Stimulated activated CD8-positive, alpha-beta memory T cell treated with anti-CD3 and anti-CD28 coated beads, Interleukin-2, amount 100 ng/mL, for 1 hour (primary cell): ENCODE measurements at places on chromosomes 1 and 21.

DNA sequence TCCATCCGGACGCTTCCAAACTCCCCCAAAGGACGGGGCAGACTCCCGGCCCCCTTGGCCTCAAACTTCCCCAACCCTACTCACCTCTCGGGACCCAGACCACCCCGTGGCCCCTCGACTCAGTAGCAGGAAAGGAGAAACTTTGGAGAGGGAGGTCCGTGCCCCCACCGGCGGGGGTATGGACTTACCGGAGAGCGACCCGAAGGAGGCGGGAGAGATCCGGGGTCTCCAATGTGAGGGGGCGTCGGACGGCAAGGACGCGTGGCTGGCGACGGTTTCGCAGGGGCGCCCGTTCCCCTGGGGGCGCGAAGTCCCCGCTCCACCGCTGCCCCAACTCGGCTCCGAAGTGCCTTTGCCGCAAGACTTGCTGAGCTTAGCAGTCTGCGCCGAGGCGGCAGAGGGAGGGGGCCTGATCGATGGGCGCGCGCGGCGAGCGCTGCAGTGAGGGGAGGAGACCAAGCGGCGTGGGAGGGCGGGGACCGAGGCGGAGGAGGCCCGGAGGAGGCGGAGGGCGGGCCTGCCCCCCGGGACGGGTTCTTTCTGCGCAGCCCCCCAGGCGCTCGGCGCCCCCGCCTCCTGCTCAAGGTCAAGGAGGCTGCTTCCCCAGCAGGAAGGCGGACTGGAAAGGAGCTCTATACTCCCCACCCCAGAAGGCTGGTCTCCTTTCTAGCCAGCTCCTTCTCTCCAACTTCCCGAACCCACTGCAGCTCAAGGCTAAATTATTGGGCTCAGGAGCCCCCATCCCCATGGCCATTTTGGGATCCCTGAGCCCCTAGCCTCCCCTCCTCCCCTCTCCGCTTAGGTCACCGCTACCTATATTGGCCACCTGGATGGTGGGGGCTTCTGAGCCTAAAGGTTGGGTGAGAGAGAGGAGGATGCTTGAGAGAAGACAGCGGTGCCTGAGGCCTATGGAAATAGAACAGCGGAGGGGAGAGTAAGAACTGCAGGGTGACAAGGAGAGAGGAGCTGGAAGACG, at the start of gene SYT2:
SYT2 (minus strand) TSS at position 385 of the 976 bp plus-strand sequence. CDS start 104,682 bp downstream, outside the sequence.
- no peak for DNase-seq

DNA sequence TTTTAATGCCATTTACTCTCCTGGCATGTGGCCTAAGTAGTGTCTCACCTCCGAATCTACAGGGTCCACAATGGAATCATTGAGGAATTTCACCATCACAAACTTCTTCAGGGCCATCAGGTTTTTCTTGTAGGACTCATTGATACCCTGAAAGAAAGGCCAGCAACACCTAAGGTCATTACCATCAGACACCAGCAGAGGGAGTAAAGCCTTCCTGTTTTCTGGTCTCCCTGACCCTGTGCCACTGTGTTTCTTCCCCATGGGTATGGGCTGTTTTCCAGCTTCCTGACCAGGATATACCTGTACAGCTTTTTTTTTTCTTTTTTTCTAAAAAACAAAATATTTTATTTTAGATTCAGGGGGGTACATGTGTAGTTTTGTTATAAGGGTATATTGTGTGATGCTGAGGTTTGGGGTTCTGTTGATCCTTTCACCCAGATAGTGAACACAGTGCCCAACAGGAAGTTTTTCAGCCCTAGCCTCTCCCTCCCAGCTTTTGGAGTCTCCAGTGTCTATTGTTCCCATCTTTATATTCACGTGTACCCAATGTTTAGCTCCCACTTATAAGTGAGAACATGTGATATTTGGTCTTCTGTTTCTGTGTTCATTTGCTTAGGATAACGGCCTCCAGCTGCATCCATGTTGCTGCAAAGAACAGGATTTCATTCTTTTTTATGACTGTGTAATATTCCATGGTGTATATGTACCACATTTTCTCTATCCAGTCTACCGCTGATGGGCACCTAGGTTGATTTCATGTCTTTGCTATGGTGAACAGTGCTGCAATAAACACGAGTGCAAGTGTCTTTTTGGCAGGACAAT, 18.3 kb downstream of the PPT1 start:
- peak; percentile 16 for DNase-seq

GRCh38 chr1:27634177-27634984, 604 bp downstream of the FGR start:
- peak; percentile 24 for DNase-seq

GRCh38 chr1:43779266-43779665, 71.9 kb downstream of the ST3GAL3 start:
- DNase-seq: no peak

DNA sequence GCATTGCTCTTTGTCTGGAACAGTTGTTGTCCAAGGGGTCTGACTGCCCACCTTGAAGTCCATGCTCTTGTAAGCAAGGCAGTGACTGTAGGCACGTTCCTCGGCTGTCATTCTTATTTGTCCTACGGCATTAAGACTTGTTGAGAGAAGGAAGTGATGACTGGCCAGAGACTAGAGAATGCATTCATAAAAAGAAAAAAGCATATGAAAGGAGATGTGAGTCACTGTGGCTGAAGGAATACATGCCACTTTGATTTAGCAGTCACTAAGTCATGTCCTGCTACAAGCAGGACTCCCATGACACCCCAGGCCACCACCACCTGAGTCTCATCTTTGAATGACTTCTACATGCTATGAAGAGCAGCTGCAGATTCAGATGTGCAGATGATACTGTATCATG, 50.5 kb downstream of the CNN3 start:
- no peak for DNase-seq

- no peak for DNase-seq
Measured at GRCh38 chr21:29256126-29256910, 42.4 kb upstream of the BACH1 start.

DNA sequence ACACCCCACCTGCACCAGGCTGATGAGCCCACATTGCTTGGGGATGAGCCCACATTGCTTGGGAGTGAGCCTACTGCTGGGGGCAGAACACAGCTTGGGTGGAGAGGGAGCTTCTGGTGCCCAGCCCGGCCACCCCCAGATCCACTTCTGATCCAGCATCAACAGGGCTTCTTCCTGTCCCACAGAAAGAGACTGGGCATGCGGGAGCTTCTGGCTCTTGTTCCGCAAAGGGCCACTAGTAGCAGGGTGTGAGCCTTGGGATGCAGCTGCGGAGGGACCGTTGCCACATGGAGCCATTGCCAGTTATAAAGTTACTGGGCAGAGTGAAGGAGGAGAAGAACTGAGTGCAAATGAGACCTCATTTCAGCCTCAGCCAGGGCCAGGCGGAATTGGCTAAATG, 36.3 kb downstream of the PKP1 start:
- no peak for DNase-seq

DNA sequence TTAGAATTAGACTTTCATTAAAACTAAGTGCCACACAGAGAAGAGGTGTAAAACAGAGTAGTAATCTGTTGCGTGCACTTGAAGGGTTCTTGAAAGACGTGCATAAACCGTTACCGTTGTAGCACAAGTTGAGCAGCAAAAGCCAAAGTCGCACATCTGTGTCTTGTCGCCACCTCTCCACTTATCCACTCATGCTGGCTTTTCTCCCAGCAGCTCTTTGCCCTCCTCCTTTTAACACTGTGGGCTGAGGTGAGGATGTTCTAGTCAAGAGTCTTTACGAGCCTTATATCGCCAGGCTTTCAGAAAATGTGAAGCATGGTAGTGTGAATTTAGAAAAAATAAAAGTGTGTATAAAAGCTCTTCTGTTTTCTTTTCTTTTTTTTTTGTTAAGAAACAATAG, 48.0 kb downstream of the NR5A2 start:
- DNase-seq: no peak

DNA sequence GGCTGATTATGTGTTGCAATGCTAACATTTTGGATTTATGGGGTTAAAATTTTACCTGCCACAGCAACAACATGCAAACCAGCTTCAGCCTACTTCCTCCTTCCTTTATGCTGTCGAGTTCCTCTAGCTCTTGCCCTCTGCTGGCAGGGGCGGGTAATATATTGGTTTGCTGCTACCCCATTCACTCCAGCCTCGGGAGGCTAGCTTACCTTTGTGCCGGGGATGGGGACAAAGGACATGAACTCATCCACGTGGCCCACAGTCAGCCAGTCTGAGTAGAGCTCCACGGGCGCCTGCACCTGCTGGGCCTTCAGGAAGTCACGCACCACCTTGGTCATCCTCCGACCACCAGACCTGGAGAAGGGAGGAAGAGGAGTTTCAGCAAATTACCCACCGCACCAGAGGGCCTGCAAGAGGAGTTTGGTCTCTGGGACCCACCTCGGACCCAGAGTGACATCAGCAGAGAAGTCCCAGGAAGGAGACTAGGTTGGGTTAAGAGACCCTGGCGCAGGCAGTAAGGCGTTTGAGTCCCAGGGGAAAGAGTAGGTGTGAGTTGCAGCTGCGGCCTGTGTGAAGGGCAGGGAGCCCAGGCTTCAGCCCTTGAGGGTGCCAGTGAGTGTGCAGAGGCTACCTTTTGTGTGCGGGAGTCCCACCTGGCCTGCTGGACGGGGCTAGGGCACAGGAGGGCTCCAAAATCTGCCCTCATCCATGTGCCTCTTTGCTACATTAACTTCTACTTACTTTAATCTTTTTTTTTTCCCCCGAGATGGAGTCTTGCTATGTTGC, 21.8 kb upstream of the SDHB start:
- DNase-seq: no peak

- no peak for DNase-seq
Measured at GRCh38 chr1:182601416-182601786, 2.8 kb downstream of the RGS16 start.

- no peak for DNase-seq
Measured at GRCh38 chr1:19678493-19678892, 13.8 kb downstream of the HTR6 start.

- no peak for DNase-seq
Measured at GRCh38 chr1:245288796-245289195, 134.0 kb downstream of the KIF26B start.

- no peak for DNase-seq
Measured at GRCh38 chr1:46133781-46134350, 1.4 kb upstream of the PIK3R3 start.

DNA sequence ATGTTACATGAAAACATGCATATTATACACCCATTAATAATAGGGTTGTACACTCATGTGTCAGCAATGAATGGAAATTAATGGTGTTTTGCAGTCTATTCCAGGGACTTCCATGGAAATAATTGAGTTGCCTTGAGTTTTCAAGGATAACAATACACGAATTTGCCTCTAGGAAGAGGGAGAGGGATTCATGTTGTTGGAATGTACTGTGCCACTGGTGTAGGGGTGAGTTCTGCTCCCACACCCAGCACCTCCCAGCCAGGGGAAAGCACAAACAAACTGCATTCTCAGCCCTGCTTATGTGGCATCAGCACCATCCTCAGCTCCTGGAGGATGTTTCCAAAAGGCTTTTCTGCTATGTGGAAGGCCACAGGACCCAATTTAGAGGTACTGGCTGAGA, 57.8 kb downstream of the BCAR3 start:
- DNase-seq: no peak

DNA sequence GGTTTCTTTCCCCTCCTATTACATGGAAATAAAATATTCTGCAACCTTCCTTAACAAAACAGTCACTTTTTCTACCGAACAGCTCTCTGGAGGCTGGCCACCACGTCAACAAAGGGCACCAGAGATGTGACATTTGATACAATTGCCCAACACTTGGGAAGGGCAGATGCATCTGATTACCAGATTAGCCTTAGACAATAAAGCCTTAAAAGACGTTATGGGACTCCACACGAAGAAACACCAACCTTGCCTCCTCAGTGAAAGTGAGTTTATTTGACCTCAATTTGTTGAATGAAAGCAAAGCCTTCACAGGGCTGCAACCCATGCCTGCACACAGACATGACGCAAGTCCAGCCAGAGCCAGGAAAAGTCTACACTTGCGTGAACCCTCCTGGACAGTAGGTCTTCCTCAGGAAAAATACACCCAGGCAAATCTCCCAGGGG, 136.1 kb downstream of the TGFBR3 start:
- no peak for DNase-seq

DNA sequence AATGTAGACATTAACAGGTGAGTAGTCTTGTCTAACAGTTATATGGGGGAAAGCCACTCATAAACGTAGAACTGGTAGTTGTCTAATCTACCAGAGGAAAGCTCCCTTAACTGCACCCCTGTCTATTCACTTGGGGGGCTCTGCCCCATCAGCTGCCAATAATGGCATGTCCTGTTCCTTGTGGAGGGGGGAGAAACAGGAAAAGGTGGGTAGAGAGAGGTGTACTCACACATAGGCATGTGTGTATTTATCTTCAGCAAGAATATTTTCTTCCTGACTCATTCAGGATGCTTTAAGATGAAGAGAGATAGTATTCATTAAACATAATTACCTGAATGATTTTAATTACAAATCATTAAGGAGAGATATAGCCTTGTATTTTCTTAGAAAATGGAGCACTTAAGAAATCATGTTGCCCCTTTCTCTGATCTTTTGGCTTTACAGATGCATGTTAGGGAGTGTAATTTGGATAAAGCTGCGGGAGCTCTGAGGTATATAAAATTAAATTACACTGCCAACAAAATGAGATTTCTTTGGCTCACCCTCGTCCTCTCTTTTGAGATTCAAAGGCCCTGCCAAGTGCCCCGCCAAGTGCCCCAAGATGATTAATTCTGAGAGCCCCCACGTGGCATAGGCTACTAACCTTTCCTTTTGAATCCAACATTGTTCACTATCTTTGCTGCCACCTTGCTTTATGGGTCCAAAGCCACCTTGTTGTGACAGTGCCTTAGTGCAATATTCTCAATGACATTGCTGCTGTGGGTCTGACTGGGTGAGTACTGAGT, 286.3 kb upstream of the LYPLAL1 start:
- no peak for DNase-seq

DNA sequence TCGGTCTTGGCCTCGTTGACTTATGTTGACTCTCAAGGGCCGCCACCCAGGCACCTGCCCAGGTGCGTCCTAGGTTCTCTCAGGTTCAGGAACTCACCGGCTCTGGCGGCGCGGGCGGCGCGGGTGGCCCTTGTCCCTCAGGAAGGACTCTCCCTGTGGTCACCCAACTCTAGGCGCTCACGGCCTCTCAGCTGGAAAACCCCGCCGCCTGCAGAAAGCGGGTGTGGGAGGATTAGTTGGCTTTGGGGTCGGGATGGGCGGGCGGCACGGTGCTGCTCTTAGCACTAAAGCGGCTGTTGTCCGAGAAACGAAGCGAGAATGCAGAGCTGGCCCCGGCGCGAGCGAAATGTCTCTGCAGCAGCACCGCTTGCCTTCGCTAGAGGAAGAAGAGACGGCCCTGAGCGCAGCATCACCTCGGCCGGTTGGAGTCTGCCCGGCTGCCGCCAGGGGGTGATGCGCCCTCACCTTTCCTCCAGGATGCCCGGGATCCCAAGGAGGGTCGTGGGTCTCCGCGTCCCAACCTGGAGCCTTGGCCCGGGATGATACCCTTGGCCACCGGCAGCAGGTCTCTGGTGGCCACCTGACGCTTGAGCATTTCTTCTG, 8.1 kb upstream of the TADA1 start:
- DNase-seq: no peak

- DNase-seq: no peak
Measured at GRCh38 chr21:29074783-29075182, 1.3 kb upstream of the CCT8 start.

DNA sequence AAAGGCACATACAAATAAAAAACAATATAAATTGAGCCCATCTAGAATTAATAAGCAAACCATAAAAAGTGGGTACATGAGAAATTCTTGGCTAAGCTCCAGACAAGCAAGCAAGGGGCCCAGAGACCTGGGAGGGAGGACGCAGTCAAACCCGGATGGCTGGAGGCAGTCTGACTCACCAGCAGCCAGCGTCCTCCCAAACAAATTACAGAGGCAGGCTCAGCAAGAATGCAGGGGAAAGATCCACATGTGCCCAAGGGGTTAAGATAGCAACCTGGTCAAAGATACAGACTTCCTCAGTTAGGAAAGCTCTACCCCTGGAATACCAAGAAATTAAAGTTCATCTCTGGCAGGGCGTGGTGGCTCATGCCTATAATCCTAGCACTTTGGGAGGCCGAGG, 7.4 kb upstream of the TIAM1 start:
- DNase-seq: no peak
